ENCODE measurements at places on chromosomes 7 and 10.

GRCh38 chr7:93799750-93800357 lies 90.7 kb downstream of the TFPI2 start:
- no peak for DNase-seq

GRCh38 chr7:152333134-152333533 lies 102.7 kb downstream of the KMT2C start:
- no peak for DNase-seq

DNA sequence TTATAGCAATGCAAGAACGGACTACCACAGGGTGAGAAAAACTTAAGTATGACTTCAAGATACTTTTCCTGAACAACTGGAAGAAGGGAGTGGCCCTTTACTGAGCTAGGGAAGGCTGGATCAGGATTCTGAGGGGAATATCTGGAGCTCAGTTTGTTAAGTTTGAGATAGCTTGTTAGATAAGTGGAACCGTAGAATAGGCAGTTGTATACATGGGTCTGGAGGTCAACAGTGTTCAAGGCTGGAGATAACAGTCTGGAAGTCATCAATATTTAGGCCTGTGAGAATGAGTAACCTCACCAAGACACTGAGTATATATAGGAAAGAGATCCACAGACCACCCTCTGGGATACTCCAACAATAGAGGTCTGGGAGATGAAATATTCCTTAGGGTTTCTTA lies 7.2 kb downstream of the PLEKHA1 start:
- DNase-seq = no peak

DNA sequence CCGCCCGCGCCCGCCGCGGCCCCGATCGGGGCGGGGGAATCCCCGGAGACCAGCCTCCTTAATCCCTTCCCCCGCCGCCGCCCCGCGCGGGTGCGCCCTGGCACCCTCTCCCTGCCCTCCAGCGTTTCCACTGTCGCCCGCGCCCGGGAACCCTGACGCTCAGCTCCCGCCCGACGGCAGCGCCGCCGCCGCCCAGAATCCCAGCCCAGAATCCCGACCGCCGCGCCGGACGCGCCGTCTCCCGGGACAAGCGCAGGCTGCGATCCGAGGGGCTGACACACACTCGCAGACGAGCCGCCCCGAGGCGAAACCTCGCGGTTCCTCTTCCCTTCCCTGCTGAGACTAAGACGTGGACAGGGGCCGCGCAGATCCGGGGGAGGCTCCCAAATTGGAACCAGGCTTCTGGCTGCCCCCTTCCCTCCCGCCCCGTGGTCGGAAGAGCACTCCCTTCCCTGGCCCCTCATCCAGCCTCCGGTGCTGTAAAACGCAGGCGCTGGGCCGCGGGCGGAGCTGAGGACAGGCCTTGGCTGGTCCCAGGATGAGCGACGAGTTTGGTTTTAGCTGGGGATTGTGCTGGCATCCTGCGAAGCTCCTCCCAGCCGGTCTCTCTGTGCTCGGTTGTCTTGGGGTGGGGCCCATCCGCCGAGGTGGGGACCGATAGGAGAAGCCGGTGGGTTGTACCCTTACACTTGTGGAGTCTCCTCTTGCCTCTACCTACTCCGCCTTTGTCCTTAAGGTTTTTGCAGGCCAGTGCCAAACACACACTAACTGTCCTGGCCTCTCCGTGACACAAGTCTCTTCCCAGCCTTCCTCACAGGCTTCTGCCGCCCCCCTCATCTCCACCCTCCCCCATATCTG lies 1.1 kb downstream of the MARVELD1 start:
- DNase-seq = no peak

DNA sequence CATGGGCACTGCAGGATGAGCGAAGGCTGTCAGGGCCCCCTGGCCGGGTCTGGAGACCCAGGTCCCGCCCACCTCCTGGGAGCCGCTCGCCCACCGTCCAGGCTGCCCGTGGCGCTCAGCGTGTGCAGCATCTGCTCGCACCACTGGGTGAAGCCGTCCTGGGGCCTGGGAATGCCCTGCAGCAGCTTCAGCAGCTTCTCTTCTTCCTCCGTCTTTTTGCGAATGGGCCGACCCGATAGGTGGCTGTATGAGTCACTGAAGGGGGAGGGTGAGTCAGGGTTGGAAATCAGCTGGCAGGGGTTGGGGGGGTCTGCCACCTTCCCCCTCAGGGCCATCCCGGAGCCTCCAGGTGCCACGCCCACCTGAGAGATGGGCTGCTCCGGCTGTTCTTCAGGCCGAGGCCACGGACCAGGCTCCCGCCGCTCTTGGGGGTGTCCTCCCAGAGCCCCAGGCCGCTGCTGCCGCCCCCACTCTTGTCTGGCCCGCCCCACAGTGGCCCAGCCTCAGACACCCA lies 8.7 kb downstream of the GNB2 start:
- DNase-seq = no peak

- DNase-seq = no peak
Measured at GRCh38 chr7:45691155-45691656, 117.0 kb downstream of the ADCY1 start.

- DNase-seq = peak; percentile 75
Measured at GRCh38 chr7:2106924-2107323, 125.8 kb downstream of the MAD1L1 start.

- no peak for DNase-seq
Measured at GRCh38 chr10:31578951-31579350, 259.9 kb downstream of the ZEB1 start.

DNA sequence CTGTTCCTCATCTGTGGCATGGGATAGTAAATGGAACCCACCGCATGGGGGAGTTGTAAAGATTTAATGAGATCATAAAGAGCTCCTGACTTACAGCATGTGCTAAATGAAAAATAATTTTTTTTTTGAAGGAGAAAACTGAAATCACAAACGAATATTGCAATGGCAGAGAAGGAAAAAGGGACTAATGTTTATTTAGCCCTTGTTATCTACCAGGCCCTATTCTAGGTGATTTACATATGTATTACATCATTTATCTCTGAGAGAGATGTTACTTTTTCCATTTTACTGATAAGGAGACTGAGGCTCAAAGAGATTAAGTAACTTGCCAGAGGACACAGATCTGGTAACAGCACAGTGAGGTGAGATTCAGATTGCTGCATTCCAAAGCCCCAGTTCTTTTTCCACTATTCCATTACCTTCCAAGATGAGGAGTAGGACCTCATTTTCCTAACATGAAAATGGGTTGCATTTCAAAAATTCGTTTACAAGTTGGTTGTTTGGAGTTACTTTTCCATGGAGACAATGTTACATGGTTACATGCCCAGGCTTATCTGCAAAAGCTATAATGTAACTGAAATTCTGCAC lies 28.6 kb downstream of the VCL start:
- no peak for DNase-seq

DNA sequence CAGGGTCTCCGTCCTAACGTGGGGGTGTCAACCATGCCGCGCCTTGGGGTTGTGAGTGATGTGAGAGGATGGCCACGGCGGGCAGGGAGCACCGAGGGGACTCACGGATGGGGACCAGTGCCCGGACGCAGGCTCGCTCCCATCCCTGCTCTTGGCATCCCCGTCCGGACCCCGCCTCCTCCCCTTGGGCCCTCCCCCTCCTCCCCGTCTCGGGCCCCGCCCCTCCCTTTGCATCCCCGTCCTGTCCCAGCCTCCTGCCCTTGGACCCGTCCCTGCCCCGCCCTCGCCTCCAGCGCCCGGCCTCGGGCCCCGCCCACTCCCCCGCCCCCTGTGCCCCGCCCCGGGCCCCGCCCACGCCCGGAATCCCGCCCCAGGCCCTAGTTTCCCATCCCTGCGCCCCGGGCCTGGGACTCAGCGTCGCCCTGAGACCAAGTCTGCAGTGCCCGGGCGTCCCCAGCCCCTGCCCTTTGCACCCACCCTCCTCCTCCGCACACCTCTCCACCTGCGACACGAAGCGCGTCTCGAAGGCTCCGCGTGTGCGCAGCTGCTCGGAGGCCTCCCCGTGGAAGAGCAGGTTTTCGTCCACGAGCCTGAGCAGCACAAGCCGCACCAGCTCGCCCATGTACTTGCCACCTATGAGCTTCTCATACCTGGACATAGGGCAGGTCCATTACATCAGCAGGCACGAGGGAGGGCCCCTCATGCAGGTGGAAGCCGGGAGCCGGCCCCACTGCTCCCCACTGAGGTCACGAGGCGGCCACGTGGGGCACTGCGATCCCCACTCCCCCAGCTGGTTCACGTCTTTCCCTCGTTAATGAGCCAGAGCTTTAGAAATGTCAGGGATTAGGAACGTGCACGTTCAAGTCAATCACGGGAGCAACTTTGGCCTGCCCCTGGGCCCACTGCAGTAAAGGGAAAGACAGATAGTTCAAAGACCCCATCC lies 5.1 kb upstream of the MYL7 start:
- no peak for DNase-seq

- no peak for DNase-seq
Measured at GRCh38 chr7:88396295-88396947, 89.7 kb upstream of the STEAP4 start.

DNA sequence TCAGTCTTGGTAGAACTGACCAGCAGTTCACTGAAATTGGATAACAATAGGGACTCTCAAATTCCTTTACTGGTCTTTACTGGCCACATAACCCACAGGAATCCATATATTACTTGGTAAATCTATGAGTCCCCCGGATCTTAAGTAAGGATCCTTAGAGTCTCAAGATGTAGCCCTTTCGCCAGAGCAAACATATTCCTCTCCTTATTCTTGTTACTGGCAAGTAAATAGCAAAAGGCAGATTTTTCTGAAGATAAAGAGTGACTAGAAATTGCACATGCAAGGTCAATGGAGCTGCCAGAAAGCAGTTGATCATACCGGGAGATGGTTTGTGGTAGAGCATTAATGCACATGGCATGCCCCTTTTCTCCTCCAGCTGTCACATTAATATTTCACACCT lies 283.0 kb downstream of the HDAC9 start:
- no peak for DNase-seq

DNA sequence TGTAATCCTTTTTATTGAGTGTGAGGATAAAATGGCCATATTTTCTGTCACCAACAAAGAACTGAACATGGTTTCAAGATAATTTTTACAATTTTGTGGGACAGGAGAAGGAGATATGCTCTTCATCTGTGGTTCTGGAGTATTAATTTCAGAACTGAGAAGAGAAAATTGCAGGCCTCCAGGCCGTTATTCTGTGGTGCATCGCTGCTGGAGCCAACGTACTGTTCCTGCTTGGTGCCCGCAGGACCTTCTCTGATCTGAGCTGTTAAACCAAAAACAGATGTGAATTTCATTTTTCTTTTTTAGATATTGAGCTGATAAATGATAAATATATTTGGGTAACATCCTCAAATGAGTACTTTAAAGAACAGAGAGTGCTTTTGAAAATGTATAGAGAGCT lies 63.9 kb downstream of the IKZF1 start:
- no peak for DNase-seq

GRCh38 chr10:35185260-35186034 lies 58.8 kb downstream of the CREM start:
- DNase-seq = no peak

GRCh38 chr7:158263964-158264748 lies 323.5 kb downstream of the PTPRN2 start:
- no peak for DNase-seq

DNA sequence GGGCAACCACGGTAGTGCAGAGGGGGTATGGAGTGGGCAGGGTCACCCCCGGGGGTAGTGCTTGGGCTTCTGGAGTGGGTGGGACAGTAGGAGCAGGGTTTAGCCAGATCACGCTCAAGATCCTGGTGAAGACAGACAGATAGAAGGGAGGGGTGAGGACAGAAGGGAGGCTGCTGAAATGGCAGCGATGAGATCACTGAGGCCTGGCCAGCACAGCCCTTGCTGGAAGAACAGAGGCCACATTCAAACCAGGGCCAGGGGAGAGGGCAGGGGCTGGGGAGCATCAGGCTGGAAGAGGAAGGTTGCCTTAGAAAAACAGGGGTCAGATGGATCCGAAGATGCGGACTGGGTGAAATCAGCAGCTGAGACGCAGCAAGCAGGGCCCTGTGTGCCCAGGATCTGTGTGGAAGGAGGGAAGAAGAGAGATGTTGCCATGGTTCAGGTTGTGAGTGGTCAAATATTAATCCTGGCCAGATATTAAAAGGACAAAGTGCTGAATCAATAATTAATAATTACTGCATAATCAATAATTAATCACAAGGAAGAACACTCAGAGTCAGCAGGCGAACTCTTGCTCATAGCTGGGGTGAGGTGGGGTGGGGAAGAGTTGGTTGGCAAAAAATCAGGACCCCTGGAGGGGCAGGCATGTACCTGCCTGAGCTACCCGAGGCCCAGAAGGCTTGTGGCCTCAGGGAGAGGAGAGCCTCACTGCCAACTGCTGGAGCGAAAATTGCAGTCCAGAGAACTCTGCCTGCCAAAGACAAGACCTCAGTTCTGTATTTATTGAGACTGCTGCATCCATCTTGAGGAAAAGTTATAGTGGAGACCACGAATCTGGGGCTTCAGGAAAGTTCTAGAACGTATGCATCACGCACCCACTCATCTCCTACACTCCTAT lies 105.7 kb downstream of the GRB10 start:
- DNase-seq = no peak

GRCh38 chr10:128149267-128150014 lies 23.2 kb upstream of the MKI67 start:
- DNase-seq = no peak

GRCh38 chr7:114478384-114478783 lies 63.8 kb downstream of the FOXP2 start:
- DNase-seq = no peak

DNA sequence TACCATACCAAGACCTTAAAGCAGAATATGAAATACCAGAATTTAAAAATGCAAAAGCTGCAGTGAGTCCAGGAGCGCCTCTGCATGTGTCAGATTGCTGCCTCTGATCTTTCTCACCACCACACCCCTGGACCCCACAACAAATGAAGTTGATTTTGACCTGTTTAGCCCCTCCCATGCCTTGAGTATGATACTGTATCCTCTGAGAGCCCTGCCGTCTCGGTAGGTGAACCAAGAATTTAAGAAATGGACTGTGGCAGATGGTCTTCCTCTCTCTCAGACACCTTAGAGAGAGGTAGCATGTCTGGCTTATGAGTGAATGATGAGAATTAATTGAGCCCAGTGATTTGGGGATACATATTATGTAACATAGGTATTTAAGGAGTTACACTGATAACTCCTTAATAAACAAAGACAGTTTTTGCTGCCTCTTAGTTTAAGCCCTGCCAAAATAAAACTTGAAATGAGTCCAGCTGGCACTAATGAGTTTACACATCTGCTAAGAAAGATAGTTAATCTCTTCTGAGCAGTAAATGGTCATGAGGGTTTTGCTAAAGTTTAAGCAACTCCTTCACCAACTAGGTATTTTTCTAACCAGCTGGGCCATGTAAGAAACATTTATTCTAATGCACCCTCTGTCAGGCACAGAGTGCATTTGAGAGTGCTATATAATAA lies 4.5 kb upstream of the TFPI2 start:
- DNase-seq = no peak

Measured in DMS153 (cell line).